ENCODE measurements at places on chromosomes 5 and 9.

DNA sequence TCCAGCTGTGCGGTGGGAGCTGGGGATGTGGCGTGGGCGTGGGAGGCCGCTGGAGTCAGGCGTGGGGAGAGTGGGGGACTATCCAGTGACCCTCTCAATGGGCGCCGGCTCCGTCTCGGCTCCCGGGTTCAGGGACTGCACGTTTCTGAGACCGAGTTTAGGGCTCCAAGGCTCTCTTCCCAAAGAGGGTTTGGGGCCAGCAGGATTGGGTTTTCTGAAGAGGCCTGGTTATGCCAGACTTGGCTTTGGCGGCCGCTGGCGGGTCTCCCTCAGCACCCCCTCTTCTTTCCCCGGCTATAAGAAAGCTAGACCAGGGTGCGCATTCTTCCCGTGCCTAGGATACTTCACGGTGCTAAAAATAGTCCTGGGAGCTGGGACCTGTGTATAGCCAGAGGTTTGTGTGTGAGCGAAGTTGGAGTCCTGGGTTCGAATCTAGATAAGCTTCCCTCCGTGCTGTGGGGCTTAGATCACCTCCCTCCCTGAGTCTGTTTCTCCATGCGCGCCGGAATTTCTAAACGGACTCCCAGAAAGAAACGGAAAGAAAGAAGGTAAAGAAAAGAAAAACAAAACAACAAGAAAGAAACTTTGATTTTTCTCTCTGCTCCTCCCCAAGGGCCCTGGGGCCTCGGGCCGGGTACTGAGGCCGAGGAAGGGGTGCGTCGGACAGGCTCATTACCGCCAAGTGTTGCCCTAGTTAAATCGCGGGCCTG, 5.0 kb downstream of the HAND1 start:
- DNase-seq: no peak

DNA sequence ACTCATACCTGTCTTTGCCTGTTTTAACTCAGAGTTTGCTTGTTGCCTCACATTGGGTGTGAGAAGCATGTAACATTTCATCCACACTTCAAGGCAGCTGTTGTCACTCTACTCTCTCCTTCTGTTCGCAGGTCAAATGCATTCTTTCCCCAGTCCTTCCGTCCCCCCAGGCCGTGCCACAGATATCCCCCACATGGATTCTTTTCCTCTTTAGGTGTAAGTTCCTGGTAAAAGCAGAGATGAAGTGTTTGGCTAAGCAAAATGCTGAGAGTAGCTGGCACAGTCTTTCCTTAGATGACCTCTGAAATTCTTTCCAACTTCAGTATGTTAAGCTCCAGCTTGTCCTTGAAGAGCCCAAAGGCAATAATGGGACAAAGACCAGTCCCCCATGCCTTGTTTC, 328.2 kb downstream of the SLIT3 start:
- no peak for DNase-seq

DNA sequence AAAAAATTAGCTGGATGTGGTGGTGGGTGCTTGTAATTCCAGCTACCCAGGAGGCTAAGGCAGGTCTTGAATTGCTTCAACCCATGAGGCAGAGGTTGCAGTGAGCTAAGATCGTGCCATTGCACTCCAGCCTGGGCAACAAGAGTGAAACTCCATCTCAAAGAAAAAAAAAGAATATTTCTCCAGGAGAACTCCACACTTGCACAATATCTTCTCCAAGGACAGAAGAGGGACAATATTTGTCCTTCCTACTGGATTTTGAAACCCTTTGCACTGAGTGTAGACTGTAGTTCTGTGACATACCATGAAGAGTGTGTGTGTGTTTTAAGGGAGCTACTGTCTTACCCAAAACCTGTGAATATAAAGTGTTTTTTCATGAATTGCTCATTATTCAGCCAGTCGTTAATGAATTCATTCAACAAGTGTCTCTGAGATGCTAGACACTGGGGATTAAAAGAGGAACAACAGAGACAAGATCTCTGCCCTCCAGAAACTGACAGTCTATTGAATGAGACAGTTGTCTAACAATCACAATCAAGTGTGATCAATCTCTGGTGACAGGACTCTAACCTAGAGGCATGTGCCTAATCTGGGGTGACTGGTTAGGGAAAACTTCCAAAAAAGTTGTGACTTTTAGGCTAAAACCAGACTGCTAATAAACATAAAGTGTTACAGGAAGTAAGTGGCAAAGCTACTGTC, 9.8 kb upstream of the UBE2D2 start:
- DNase-seq: no peak

DNA sequence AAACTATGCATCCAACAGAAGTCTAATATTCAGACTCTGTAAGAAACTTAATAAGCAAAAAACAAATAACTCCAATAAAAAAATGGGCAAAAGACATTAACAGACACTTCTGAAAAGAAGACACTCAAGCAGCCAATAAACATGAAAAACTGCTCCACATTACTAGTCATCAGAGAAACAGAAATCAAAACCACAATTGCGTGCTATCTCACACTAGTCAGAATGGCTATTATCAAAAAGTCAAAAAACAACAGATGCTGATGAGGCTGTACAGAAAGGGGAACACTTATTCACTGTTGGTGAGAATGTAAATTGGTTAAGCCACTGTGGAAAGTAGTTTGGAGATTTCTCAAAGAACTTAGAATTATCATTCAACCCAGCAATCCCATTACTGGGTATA, 101.2 kb upstream of the TRIM32 start:
- no peak for DNase-seq

DNA sequence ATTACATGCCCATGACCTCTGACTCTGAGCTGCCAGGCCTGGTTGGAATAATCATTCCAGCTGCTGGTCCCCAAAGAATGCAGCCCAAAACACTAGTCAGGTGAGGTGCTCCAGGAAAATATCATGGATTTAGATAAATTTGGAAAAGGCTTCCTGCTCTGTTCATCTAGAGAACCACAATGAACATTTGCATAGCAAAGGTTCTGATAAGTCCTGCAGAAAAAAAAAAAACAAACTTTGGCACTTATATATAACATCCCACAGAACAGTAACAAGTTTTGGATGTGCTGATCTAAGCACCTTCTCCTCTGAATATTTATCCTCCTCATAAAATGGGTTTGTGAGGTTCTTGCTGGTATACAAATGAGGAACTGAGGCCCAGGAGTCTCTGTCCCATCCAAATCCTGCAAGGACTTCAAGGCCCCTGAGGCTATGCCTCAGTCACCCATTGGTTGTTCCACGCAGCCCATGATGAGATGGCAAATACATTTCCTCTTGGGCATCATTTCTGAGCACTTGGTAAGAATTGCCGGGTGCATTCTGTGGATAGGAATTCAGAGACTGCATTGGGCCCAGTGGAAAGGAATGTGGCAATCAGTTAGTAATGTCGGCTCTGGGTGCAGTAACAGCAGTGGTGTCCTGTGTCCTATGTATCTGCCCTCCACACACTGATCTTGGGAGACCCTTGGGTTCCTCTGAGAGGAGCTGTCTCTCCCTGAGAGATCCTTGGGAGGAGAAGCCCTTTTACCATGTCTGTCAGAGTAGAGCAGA, 73.4 kb upstream of the ASS1 start:
- peak; percentile 22 for DNase-seq

- DNase-seq: no peak
Observed at GRCh38 chr5:176846335-176847140, 36.2 kb downstream of the UNC5A start.

- no peak for DNase-seq
Observed at GRCh38 chr5:95925939-95926338, 35.7 kb downstream of the ELL2 start.

- no peak for DNase-seq
Observed at GRCh38 chr9:8728910-8729309, 929.3 kb upstream of the DMAC1 start.

- DNase-seq: no peak
Observed at GRCh38 chr9:89659891-89660685, 55.3 kb downstream of the GADD45G start.

- DNase-seq: no peak
Observed at GRCh38 chr5:157821822-157822622, 36.9 kb downstream of the CLINT1 start.

GRCh38 chr5:84438456-84438855, 53.8 kb upstream of the EDIL3 start:
- DNase-seq: no peak

- DNase-seq: no peak
Observed at GRCh38 chr5:158838781-158839180, 260.9 kb downstream of the EBF1 start.

GRCh38 chr9:60545878-60546385, 368.3 kb upstream of the SPATA31A5 start:
- DNase-seq: no peak

- DNase-seq: peak; percentile 77
Observed at GRCh38 chr9:108272349-108272899, 583.4 kb downstream of the ACTL7B start.

- DNase-seq: no peak
Observed at GRCh38 chr9:72997387-72997995, 44.6 kb upstream of the ALDH1A1 start.

DNA sequence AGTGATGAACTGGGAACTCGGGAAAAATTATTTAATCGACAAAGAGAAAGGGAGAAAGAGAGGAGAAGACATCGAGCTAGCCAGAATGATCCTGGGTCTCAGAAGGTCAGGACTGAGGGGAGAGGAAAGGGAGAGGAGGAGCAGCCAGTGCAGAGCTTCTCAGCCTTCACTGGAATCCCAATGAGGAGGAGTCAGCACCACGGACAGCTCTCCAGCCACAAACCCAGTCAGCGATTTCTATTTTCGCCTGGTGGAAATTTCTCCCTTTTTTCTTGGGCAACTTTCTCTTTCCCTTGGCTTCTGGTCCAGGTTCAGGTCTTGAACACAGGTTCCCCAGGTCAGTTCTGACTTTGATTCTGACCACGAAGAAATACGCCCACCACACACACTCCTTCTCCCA, 1.6 kb upstream of the BRINP1 start:
- peak; percentile 53 for DNase-seq

- no peak for DNase-seq
Observed at GRCh38 chr9:92181296-92181695, 66.1 kb upstream of the SPTLC1 start.

- DNase-seq: peak; percentile 56
Observed at GRCh38 chr5:140108093-140109017, 5.6 kb upstream of the PURA start.

DNA sequence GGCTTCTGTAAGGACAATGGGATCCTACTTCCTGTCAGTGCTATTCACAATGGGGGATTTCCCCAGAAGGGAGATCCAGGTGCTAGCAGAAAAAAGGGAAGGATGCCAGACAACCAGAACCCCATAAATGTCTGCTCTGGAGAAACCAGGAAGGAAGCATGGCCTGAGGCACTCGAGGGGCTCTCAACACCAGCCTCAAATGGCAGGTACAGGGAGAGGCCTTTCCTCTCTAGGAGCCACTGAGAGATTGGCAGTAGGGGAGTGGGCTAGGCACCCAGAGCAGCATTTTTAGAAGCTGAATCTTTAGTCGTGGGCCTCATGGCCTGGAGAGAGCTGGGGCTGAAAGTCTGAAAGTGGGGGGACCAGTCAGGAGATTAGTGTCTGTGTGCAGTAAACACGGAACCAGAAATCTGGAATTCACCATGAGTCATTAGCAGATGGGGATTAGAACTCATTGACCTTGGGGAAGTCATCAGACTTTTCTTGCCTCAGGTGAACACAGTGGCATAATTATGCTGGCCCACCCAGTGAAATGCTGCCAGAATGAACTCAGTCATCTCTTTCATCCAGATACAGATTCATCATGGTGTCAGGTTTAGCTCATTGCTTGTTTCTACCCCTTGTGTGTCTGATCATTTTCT, 28.3 kb downstream of the ARHGEF28 start:
- no peak for DNase-seq

DNA sequence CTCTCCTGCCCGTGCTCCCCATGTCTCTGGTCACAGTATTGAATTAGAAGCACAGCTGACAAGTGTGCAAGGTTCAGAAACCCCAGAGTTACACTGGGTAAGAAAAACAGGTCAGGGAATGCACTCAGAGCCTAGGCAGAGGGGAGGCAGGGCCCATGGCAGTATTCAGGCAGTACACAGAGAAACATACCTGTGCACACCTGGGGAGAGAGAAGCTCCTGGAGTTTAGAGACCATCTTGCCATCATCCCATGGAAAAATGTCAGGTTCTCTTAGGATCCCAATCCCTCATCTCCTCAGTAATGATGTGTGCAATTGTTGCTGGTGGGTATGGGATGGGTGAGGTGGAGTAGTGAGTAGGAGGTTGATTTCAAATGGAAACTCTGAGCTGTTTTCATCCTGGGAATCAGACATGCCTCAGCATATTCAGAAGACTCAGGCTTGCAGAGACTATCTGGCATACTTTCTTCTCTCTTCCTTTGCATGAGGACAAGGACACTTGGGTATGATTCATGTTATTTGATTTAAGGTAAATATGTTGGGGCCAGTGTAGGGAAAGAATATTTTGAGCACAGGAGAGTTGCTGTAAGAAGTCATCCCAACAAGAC, 228.5 kb downstream of the ESM1 start:
- DNase-seq: peak; percentile 55

DNA sequence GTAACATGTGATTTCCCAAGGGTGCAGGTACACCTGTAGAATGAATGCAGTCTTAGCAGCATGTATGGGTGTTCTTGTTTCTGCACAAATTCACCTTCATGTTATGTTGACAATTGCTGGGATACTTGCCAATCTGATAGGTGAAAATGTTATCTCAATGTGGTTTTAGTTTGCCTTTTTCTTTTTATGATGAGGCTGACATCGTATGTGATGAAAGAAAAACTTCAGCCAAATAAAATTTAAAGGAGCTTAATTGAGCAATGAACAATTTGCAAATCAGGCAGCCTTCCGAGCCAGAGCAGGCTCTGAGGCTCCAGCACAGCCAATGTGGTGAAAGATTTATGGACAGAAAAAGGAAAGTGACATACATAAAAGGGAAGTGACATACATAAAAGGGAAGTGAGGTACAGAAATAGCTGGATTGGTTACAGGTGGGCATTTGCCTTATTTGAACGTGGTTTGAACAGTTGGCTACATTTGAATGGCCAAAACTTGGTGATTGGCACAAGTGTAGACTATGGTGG, 10.5 kb downstream of the TAL2 start:
- DNase-seq: no peak

DNA sequence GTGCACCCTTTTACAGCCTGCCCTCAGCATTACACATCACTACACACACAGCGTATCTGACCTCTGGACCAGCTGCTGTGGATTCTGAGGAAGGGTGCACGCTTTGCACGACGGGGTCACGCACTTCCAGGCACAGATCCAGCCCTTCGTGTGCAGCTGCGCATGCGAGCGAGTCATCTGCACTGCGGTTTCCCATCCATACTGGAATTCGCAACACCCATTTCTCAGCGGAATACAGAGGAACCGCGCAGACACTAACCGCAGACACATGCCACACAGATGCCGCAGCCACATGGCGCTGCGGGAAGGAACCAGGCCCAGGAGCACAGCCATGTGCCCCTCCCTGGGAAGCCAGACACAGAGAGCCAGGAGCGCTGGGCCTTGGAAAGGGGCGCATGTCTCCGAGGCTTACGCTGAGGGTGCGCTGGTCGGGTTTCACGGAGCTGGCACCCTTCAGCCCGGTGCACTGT, 43.5 kb downstream of the PNPLA7 start:
- DNase-seq: no peak

DNA sequence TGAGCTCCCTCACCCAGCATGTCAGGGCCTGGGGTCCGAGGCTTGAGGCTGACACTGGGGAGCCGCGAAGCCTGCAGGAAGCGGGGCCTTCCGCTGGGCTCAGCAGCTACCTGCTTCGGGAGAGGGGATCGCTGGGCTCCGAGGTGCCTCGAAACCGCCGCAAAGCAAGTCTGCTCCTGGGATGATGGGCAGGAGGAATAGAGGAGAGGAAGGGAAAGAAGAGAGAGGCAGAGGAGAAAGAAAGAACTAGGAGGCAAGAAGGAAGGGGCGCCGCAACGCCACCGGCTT, 1.5 kb upstream of the PRDM12 start:
- no peak for DNase-seq

Measured in adipocyte (in vitro differentiated cells).